Activated CD4-positive, alpha-beta T cell treated with anti-CD3 and anti-CD28 coated beads, Interleukin-2, amount 50 U/mL, for 48 hours (primary cell): ENCODE measurements at places on chromosomes 2 and 18.

GRCh38 chr18:76274468-76275289 lies 220.4 kb downstream of the ZNF516 start:
- no peak for DNase-seq

- DNase-seq = no peak
These were observed 115.1 kb downstream of the ANKRD44 start for GRCh38 chr2:197195518-197195917.

GRCh38 chr2:127535918-127536317 lies 435 bp downstream of the MYO7B start:
- DNase-seq = no peak

GRCh38 chr2:127605691-127606263 lies 40.2 kb upstream of the GPR17 start:
- no peak for DNase-seq

- DNase-seq = no peak
These were observed 88.4 kb downstream of the PTGR3 start for GRCh38 chr18:75120521-75120920.

DNA sequence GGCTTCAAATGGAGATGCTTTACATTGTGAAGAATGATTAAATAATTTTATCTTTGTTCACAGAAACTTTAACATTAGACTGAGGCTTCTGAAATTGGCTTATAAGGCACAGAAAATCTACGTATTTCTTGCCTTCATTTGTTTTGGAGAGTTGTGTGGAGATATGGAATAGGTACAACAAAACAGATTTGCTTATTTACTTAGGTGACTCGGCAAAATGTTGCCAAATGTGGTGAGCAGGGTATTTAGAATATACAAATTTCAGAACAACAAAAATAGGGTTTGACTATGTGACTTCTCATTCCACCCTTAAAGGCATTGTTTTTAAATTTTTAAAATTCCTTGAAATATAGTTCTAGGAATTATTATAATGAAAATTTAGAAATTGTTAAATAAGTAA lies 134.2 kb downstream of the KCNJ3 start:
- DNase-seq = no peak

DNA sequence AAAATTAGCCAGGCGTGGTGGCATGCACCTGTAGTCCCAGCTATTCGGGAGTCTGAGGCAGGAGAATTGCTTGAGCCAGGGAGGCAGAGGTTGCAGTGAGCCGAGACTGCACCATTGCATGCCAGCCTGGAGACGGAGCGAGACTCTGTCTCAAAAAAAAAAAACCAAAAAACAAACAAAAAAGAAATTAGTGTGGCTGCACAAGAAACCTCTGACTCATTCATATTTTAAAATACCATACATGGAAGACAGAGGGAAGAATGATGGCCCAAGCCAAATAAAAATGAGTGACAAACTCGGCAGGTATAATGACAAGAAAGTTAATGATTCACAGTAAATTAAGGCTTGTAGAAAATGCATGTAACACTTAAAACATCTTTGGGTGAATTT lies 875.8 kb downstream of the EPHA4 start:
- no peak for DNase-seq

GRCh38 chr18:23703057-23703986 lies 14.1 kb downstream of the LAMA3 start:
- DNase-seq = no peak
